ENCODE measurements at places on chromosomes 16 and 17. TPM values are rescaled to one million over a fixed set of nuclear protein-coding genes. Genes with fewer than 3 reads are reported as not detected.

HEATR9 gene
- total RNA-seq: not detected

PABPN1L gene
- total RNA-seq: not detected

ABCA6 gene
- 18.5 TPM for total RNA-seq

CCL8 gene
- 0.41 TPM for total RNA-seq

PMFBP1 gene
- total RNA-seq: 0.05 TPM

GRCh38 chr17:81422776-81423697, 27.8 kb downstream of the BAHCC1 start:
- DNase-seq: peak; percentile 70
- H3K27me3 ChIP-seq: no peaks in the 10 kb centered on the region
- H3K4me1 ChIP-seq: peaks cover 81% of the 10 kb centered on the region
- H3K4me3 ChIP-seq: peak overlapping the region; percentile 39
- peak overlapping the region; percentile 92 for H3K27ac ChIP-seq

DNA sequence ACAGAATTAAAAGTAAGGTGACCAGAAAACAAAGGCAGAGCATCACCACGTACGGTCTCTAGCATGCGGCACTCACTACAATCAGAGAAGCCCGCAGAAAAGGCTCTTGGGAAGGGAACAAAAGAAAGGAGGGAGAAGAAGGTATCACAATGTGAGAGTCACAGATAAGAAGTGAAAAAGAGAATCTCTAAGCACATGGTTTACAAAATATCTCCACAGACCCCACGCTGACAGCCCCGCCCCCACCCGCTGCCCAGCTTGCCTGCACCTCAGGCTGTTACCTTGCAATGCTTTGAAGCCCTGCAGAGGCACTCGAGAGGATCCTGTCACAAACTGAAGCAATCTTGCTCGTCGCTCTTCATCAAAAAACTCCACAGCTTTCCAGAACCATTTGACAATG, 40.5 kb downstream of the CEP95 start:
- DNase-seq: no peak
- no peaks in the 10 kb centered on the region for H3K4me1 ChIP-seq
- no peak overlapping the region for H3K27ac ChIP-seq
- no peak overlapping the region for H3K4me3 ChIP-seq
- H3K27me3 ChIP-seq: no peaks in the 10 kb centered on the region
- H3K36me3 ChIP-seq: peaks cover 70% of the 10 kb centered on the region

DNA sequence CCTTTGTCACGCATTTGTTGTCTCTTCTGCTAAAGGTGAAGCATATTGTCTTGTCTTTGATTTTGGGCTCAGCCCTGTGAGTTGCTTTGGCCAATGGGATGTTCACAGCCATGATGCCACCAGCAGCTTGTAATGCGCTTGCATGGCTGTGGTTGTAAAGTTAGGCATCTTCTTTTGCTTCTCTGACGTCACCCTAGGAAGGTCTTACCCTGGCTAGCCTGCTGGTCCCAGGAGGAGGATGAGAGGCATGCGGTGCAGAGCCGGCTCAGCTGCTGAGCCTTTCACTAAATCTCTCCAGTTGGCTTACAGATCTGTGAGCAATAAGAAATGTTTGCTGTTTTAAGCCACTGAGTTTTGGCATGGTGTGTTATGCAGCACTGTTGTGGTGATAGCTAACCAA, 40.8 kb downstream of the IRX6 start:
- no peak overlapping the region for H3K27ac ChIP-seq
- H3K4me1 ChIP-seq: peaks cover 24% of the 10 kb centered on the region
- no peaks in the 10 kb centered on the region for H3K27me3 ChIP-seq
- no peak for DNase-seq
- H3K36me3 ChIP-seq: no peaks in the 10 kb centered on the region

- peaks cover 36% of the 10 kb centered on the region for H3K36me3 ChIP-seq
- DNase-seq: peak; percentile 38
- H3K27me3 ChIP-seq: no peaks in the 10 kb centered on the region
Measured at GRCh38 chr16:19666477-19666876, 51.5 kb downstream of the KNOP1 start.

DNA sequence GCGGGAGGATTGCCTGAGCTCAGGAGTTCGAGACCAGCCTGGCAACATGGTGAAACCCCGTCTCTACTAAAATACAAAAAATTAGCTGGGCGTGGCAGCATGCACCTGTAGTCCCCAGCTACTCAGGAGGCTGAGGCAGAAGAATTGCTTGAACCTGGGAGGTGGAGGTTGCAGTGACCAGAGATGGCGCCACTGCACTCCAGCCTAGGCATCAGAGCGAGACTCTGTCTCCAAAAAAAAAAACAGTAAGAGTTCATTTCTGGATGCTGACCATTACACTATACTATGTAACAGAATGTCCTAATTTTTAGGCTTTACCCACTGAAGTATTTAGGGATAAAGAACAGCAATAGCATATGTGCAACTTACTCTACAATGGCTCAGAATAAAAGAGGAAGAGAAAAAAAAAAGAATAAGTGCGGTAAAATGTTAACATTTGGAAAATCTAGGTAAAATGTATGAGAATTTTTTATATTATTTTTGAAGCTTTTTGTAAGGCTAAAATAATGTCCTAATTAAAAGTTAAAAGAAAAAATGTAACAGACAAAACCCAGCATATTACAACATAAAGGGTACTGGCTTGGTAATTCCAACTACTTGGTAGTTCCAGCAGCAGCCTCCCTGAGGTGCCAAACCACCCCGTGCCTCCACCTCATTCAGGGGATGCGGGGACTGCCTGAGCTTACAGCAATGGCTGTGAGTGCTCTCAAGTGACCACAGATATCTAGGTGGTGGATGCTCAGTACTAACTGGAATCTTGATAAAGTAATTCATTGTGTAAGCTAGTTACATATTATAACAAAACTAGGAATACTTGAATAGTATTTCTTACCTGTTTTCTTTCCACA, 10.9 kb downstream of the COPS3 start:
- peaks cover 94% of the 10 kb centered on the region for H3K36me3 ChIP-seq
- H3K27me3 ChIP-seq: no peaks in the 10 kb centered on the region
- H3K4me3 ChIP-seq: no peak overlapping the region
- no peak overlapping the region for H3K27ac ChIP-seq

- peaks cover 7% of the 10 kb centered on the region for H3K27me3 ChIP-seq
- DNase-seq: no peak
- no peaks in the 10 kb centered on the region for H3K36me3 ChIP-seq
- H3K4me3 ChIP-seq: no peak overlapping the region
Measured at GRCh38 chr16:80038566-80038965, 438.0 kb upstream of the MAF start.

DNA sequence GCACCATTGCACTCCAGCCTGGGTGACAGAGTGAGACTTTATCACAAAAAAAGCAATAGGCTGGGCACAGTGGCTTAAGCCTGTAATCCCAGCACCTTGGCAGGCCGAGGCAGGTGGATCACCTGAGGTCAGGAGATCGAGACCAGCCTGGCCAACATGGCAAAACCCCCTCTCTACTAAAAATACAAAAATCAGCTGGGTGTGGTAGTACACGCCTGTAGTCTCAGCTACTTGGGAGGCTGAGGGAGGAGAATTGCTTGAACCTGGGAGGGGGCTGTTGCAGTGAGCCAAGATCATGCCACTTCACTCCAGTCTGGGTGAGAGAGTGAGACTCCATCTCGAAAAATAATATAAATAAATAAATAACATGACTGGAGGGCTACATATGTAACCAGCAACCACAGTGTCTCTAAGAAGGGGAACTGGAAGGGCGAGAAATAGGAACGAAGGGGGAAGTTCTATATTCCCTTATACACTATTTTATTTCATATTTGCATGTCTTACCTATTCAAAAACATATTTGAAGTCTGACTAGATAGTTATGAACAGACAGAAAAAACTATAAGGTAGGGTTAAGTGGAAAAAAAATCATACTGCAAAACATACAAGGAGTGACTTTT, 25.9 kb downstream of the MYH11 start:
- DNase-seq: no peak

GRCh38 chr17:7992516-7992915, 9.9 kb upstream of the GUCY2D start:
- peaks cover 7% of the 10 kb centered on the region for H3K27me3 ChIP-seq
- H3K36me3 ChIP-seq: no peaks in the 10 kb centered on the region
- H3K27ac ChIP-seq: no peak overlapping the region
- no peak for DNase-seq

DNA sequence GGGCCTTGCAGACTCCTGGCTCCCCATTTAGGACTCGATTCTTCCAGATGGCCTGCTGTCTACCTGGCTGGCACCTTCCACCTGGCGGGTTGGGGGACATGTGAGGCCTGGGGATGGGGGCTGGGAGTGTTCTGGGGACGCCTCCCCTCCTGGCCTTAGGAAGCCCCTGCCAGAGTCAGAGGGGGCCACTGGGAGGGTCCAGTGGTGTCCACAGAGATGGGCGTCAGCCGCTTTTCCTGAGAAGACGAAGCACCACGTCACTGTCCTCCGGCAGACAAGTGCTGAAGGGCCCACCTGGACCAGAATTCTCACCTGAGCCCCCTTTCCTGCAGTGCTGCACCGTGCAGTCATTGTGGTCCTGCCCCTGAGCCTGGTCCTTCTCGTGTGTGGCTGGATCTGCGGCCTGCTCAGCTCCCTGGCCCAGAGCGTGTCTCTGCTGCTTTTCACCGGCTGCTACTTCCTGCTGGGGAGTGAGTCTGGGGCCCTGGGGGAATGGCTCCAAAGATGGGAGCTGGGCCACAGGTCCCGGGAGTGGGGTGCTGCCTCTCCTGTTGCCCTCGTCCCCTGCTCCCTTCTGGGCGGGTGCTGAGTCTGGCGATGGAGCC, 2.9 kb downstream of the TMEM235 start:
- H3K27ac ChIP-seq: peak overlapping the region; percentile 30
- no peak for DNase-seq
- H3K27me3 ChIP-seq: peaks cover 44% of the 10 kb centered on the region
- no peaks in the 10 kb centered on the region for H3K36me3 ChIP-seq
- H3K4me1 ChIP-seq: peaks cover 6% of the 10 kb centered on the region

DNA sequence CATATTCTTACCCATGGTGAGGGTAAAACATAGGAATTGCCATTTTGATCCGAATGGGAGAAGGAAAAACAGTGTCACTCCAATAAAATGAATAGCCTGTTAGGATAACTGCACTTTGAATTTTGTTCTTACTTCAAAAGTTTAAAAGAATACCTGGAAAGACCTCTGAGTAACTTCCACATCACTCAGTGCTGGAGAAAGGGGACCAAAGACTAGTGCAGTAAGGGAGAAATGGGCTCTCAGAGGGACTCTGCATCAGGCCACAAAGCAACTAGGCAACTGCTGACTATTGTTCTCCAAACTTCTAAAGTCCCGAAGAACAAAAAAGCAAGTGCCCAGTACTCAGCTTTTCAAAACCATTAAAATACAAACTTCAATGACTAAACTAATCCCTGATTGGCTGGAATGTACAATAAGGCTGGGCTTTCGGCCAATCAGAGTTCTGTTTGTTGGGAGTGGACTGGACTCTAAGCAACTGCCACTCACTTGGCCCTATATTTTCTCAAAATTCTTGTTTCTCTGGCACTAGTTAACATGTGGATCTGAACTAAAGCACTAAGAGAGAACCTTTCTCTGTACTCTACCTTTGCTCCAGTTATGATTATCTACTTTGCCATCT, 6.2 kb downstream of the DNAJC7 start:
- no peaks in the 10 kb centered on the region for H3K27me3 ChIP-seq
- H3K36me3 ChIP-seq: no peaks in the 10 kb centered on the region
- peak overlapping the region; percentile 33 for H3K27ac ChIP-seq
- no peak for DNase-seq

GRCh38 chr16:73845238-73846006, 451.2 kb upstream of the PSMD7 start:
- DNase-seq: no peak
- H3K27me3 ChIP-seq: no peaks in the 10 kb centered on the region
- no peaks in the 10 kb centered on the region for H3K36me3 ChIP-seq
- H3K27ac ChIP-seq: no peak overlapping the region

DNA sequence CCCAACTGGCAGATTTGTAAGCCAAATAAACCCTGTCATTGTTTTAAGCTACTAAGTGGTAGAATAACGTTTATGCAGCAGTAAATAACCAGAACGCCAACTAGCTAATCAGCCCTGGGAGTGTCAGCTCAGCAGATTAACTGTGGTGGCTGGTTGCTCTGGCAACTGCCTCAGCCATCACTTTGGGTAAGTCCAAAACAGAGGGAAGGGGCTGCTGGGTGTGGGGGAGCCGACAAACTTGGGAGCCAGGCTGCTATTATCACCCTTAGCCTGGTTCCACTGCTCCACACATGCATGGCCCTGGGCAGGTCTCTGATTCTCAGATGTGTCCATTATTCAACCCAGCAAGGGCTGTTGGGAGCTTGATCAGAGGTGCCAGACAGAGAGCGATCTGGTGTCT, 22.2 kb upstream of the RHOT1 start:
- peaks cover 23% of the 10 kb centered on the region for H3K27me3 ChIP-seq
- no peaks in the 10 kb centered on the region for H3K4me1 ChIP-seq
- no peak overlapping the region for H3K4me3 ChIP-seq
- DNase-seq: no peak

- H3K27ac ChIP-seq: no peak overlapping the region
- no peak for DNase-seq
- no peaks in the 10 kb centered on the region for H3K36me3 ChIP-seq
- H3K4me3 ChIP-seq: no peak overlapping the region
Measured at GRCh38 chr17:82301300-82301915, 16.0 kb downstream of the CD7 start.

DNA sequence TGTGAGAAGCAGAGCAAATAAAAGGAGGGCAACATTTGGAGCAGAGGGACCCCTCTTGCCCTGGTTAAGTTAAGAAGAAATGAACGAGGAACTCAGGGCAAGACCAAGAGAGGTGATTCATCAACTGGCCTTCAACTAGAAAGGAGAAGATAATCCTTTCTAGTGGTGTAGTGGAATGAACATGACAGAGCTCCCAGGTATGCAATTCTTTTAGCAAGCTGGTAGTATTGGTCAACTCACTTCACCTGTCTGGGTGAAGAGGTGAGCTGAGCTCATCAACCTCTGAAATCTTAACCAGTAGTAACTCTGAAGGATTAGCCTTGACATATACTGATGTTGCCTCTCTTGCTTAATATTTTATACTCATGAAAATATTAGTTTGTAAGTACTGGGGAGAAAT, 1024.7 kb upstream of the GOT2 start:
- no peaks in the 10 kb centered on the region for H3K27me3 ChIP-seq
- no peak overlapping the region for H3K4me3 ChIP-seq
- no peaks in the 10 kb centered on the region for H3K36me3 ChIP-seq
- DNase-seq: no peak
- no peak overlapping the region for H3K27ac ChIP-seq

DNA sequence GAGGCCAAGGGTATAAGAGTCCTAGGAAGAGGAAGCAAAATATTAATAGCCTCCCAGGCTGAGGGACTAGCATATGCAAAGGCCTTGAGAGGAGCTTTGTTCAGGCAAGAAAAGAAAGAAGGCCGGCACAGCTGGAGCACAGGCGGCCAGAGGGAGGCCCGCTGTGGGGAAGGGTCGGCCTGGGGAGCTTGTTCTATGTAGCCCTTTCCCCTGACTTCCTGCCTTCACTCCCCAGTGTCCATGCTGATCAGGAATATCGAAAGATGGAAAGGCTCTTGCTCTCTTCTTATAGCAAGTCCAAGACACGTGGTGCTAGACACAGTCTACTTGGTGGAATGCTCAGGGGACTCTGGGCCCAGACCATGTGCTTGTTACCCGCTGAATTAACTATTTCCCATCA, 27.4 kb upstream of the HAS3 start:
- no peak overlapping the region for H3K27ac ChIP-seq
- no peak overlapping the region for H3K4me3 ChIP-seq

GRCh38 chr16:48098472-48098871, 57.3 kb downstream of the ABCC12 start:
- no peaks in the 10 kb centered on the region for H3K27me3 ChIP-seq
- no peak overlapping the region for H3K4me3 ChIP-seq
- DNase-seq: no peak
- peaks cover 2% of the 10 kb centered on the region for H3K4me1 ChIP-seq
